ENCODE measurements at places on chromosomes 3 and 15.

GRCh38 chr3:10930666-10931040 lies 61.9 kb upstream of the SLC6A1 start:
- DNase-seq, result no peak

- DNase-seq, result no peak
Observed at GRCh38 chr3:188286087-188286513, 132.1 kb downstream of the LPP start.

DNA sequence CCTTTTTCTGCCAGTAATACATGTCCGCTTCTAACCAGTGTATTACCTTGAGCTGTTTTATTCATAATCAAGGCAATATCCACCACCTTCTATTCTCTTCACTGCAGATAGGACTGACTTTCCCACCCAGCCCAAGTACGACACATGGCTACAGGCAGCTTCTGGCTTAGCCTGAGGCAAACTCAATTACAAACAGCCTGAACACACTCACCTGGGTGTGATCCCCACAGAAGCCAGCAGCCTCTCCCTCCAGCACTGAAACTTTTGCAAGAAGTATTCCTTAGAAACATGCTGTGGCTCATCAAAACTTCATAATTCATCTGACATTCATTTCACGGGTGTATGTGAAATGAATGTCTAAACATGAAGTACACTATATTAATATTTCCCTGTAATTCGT lies 13.5 kb upstream of the KCNMB3 start:
- no peak for DNase-seq

DNA sequence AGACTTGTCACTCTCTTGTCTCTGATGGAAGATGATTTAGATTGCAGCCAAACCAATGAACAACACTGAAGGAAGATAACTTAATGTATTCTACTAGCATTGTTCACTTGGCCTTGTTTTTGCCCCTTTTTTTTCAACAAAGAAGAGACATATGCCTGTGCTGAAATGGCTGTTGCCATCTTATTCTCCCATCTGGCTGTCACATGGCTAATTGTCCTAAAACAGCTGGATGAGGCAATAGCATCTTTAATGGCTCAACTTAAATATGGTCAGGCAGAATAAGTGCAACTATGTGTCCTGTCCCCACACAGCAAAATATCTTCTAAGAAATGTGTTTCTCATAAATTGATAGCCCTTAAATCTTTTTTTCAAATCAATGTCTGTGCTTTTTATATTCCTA lies 576.9 kb downstream of the TUSC7 start:
- DNase-seq, result no peak

GRCh38 chr3:148599481-148599880 lies 98.2 kb upstream of the AGTR1 start:
- DNase-seq, result no peak
